AG04449 (cell line): ENCODE measurements at places on chromosomes 12 and 14.

DNA sequence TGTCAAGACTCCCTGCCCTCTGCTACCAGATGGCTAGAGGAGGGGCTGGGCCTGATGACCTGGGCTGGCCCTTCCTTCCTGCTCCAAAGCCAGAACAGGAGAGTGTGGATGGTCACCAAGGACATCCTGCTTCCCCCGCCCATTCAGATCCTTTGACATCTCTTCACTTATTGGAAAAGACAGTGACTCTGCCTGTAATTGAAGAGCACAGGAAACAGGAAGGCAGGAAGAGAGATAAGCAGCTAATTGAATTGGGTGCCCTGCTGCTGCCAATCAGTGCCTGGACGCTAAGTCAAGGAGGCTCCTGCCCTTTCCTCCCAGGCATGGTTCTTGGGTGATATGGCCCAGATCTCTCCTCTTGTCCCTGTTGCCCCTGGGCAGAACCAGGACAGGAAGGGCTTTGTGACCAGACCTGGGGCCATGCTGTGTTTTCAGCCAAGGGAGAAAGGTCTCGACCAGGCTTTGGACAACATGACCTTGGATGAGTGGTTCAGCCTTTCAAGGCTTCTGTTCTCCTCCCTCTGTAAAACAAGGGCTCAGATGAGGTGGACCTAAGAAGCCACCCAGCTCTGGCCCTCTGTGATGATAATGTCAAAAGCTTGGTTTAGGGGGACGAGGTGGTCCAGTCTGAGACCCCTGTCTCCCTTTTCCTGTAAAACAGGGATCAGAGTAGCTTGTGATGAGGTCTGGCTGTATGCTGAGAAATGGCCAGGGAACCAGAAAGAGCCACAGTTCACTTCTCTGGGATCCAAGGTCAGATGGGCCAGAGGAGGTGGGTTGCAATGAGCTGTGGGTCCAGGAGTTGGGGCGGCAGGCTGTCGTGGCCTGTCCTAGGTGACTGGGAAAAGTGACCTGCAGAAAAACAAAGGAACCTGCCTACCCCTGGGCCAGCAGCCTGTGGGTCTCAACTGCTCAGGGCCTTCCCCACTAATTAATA, 38.8 kb downstream of the FAM222A start:
- no peak for DNase-seq

DNA sequence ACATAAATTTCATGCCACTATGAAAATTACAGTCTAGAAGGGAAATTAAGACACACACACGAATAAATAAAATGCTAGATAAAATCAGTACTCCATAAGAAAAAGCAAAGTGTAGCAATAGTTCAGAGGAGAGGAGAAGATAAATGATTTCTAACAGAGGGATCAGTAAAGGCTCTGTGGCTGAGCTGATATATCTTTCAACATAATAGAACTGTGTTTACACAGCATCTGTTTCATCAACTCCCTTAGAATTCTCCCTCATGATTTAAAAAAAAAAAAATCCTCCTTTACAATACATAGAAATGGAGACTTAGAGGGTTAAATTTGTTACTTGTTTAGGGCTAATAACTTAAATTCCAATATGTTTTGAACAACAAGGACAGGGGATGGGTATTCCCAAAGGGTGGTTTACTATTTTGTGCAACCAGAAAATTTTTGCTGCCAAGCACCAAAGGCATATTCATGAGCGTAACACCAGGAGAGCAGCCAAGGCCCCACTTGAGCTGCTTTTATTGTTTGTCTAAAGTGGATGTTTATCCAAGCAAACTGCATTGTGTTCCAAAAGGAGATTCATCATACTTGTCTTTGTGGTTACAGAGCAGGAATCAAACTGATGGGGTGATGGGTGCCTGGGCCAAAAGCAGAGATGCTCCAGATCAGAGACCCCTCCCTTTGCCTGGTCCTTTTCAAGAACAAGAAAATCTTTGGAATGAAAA, 162.7 kb downstream of the BMP4 start:
- DNase-seq = no peak

DNA sequence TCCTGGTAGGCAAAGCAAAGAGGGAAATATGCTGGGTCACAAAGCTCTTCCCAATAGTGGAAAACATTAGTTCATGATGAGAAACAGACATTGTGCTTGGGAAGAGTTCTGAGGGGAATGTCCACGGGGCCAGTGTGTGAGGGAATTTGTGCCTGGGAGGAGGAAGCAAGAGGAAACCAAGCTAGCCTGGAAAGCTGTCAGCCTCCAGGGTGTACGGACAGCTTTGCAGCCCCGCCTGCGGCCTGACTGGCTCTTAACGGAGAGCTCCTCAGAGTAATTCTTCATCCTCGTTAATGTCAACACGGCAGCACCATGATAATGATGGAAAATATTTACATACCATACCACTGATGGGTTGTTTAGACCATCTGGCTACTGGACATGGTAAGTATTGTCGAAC, 32.4 kb downstream of the PITPNM2 start:
- no peak for DNase-seq

- no peak for DNase-seq
These were observed 44.4 kb downstream of the DGLUCY start for GRCh38 chr14:91158091-91158790.

DNA sequence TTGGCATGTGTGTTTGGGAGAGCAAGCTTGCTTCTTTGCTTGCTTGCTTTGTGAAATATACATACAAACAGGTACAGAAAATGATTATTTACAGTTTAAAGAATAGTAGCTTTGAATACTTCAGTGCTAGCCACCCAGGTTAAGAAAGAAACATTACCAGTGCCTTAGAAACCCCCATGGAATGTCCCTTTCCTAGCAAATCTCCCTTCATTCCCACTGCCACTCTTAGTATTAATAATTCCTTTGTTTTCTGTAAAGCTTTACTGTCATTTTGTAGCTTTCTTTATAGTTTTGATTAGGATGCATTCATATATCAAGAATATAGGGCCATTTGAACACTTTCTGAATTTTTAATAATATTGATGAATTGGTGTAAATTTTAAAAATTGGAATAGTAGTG, 9.5 kb downstream of the SRGAP1 start:
- no peak for DNase-seq

GRCh38 chr14:104803912-104804410, 3.1 kb downstream of the ZBTB42 start:
- no peak for DNase-seq

GRCh38 chr14:102197317-102197853, 57.7 kb downstream of the WDR20 start:
- no peak for DNase-seq

DNA sequence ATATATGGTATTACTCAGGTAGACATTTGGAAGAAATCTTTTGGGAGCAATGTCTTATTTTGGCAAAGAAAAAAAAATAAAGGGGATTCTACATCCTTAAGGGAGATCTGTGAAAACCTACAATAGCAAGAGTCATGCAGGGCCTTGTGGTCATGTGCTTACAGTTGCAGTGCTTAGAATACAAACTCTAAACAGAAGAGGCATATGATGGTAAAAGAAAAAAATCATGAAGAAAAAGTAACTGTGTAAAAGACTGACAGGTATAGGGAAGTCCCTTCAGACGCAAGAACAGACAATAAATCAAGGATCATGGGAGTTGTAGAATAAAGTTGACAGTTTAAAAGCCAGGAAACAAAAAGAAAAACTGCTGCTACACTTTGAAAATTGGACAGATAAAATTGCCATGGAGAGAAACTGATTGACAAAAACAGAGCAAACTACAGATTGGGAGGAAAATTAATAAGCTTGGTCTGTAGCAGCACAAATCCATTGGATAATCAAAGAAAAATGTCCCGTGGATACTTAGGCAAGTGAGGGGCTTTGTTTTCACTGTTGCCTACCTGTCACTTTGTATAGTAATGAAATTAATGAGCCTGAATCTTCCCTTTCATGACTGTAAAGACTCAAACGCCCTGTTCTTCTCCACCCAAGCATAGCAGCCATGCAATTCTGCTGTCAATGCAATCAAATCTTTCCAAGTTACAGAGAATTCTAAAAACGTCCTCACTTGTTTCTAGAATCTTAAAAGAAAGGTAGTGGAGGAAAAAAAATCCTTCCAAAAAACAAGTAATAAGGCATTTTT, 402.0 kb downstream of the SYT1 start:
- no peak for DNase-seq

DNA sequence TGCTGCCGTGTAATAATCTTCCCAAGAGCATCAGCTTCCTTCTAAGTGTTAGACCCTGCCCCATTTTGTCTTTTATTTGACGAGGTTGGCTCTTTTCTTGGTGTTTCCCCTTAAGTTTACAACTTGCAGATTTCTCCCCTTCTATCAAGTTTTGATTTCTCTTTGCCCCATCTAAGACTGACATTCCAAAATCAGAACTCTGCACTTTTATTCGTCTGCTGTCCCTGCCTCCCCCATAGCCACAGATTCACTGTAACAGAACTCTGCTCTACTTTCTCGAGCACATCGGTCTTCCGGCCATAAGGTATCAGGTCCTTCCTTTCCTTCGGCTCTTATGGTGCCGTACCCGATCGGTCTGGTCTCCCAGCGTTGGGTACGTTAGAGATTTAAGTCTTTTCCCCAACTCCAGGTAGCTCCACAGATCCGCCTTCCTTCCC, 563 bp downstream of the DCP1B start:
- no peak for DNase-seq
